ENCODE measurements at places on chromosomes 5 and 9.

DNA sequence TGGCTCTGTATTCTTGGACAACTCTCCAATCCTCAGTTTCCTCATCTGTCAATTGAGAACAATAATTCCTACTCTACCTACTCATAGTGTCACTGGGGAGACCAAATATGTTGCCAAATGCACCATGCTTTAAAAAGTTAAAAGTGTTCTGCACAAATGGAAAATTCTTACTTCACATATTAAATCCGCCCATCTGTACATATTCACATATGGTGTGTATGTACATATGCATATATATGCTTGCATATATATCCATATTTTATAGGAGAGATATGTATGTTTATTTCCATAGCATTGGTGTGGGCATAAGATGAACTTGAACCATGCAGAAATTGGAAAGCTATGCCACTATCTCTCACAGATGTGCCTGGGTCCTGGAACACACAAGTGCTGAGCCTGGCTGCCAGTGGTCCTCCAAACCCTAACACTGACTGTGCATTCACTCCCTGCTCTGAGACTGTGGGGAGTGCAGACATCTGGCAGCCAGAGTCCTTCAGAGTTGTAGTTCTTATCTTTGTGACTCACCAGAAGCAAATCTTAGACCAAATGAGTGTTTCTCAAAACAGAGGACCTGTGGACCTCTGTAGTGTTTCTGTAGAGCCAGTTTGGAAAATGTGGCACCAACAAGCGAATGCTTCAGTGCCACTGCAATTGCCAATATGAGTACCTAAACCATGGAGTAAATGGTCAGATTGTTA, 168.7 kb downstream of the GRIA1 start:
- no peak for DNase-seq

GRCh38 chr9:134303601-134304000, 22.7 kb upstream of the RXRA start:
- no peak for DNase-seq

DNA sequence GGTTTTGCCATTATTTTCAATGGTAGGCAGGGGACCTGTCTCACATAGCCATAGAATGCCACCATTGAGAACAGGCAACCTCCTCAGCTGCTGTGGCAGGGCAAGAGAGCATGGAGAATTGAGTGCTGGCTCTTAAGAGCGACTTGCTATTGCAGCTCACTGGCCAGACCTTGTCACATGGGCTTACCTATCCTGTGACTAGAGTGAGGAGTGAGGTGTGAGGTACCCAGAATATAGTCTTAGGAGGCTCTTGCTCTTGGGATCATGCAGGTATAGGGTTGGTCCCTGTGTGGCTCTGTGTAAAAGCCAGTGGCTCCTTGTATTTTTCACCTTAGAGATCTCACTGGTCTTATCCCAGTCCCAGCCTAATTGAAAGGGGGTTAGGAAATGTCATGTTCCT, 39.8 kb upstream of the NR3C1 start:
- no peak for DNase-seq

- peak; percentile 85 for DNase-seq
These were observed 44.6 kb upstream of the LPCAT1 start for GRCh38 chr5:1568201-1568979.

DNA sequence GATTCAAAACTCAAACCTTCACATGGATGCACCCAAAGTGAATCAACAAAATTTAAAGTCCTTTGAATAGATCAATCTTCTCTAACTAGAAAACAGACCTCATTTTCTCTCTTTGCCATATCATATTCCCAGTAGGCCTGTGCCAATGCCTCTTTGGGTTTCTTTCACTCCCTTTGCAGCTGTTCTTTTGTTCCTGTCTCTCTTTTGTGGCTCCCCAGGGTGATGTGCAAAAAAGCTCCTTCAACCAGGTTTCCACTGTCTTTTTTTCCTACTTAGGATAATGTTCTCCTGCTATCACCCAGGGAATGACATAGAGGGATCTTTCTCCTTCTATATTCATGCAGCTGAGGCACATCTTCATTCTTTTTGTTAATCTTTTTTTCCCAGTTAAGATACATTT, 54.6 kb downstream of the MARCHF3 start:
- DNase-seq, result no peak

DNA sequence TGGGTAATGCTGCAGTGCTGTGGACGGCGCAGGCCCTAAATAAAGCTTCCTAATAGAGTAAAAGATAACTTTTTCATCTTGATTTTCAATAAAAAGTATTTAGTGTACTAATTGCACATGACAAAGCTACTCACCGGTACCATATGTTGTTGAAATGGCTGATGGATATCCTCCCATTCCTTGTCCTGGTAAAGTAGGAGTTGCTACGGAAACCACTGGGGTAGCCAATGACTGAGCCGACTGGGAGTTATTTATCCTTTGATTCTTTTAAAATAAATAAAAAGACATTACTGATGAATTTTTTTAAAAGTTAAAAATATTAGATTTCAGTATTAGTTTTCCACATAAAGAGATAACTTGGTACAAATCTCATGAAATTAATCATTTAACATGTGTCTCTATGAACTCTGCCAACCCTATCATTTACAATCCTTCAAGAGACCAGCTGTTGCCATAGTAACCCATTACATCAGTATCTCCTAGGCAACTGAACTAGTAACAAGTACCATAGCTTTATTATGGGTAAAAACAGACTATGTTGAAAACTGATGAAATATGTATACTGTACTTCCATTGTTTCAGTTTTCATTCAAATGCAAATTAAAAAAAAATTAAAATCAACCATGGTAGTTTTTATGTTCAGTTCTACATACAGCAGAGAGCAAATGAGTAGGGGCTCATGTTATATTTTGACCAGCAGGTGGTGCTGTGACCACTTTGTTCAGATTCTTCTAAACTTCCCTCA, 153.7 kb downstream of the MEF2C start:
- peak; percentile 76 for DNase-seq

DNA sequence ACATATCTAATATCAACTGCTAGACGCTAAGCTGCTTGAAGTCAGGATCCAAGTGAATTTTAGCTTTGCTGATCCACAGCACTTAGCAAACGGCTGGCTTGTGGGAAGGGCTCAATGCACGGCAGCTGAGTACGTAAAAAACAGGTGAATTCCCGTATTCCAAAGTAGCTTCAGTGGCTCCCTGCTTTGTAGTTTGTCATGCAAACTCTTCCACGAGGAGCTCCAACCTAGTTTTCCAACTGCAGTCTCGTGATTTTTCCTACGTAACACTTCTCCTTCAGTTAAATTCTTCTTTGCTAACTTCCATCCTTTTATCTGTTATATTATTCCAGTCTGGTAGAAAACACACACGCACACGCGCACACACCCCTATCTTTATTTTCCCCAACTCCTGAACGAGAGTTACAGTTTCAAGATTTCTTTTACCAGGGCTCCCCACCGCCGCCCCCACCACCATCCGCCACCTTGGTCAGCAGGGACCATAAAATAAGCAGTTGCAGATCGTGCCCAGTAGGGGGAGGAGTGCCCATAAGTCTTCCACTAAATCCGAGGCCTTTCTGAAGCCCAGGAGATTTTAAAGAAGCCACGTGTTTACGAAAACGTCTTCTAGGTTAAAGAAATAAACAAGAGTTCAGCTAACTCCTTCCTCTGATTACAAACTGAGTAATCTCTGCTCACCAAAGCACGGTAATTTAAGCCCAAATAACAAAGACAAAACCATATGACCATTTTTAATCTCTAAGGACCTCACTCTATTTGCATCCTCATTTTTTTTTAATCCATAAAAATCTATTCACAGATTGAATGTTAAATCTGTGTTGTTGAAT, 34.8 kb upstream of the TRIO start:
- peak; percentile 24 for DNase-seq

- DNase-seq, result no peak
These were observed 32.8 kb upstream of the PIP5K1B start for GRCh38 chr9:68672215-68672614.

GRCh38 chr5:86463339-86463738, 154.4 kb upstream of the COX7C start:
- peak; percentile 9 for DNase-seq

DNA sequence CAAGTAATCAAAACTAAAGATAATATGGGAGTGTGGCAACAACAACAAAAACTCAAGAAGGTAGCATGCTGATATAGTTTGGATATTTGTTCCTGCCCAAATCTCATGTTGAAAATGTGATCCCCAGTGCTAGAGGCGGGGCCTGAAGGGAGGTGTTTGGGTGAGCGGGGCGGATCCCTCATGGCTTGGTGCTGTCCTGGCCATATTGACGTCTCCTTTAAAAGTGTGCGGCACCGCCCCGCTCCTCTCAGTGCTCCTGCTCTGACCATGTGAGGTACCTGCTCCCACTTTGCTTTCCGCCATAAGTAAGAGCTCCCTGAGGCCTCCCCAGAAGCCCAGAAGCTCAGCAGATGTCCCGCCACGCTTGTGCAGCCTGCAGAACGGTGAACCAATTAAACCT, 25.6 kb downstream of the MED27 start:
- no peak for DNase-seq

- DNase-seq, result no peak
These were observed 667.3 kb downstream of the DTWD2 start for GRCh38 chr5:118321081-118321480.

DNA sequence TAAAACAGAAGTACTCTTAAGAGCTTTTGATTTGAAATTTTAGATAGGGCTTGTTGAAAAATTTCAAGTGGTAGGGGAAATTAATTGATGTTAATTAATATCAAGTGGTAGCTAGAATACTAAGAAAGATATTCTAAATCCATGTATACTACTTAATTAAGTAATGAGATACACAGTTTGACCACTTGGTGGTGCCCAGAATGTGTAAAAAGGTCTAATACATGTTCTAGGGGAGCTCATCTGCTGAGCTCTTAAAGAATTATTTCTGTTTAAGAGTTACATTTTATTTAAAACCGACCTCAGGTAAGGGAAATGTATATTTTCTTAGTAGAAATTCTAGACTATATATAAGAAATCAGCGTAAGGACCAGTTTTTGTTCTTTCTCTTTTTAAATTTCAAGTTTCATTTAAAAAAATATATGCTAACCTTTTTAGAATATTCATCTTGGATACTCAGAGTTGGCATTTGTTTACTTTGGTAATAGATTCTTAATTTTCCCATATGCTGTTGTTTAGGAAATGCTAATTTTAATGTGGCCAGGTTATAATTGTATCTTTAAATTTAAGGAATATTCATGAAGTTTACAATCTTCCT, 61.5 kb downstream of the LNPEP start:
- peak; percentile 57 for DNase-seq

- peak; percentile 79 for DNase-seq
These were observed 110.4 kb upstream of the NR5A1 start for GRCh38 chr9:124617477-124618141.

GRCh38 chr5:94891565-94891964, 273.1 kb downstream of the SLF1 start:
- DNase-seq, result no peak

- DNase-seq, result peak; percentile 7
These were observed 6.8 kb downstream of the RPL12 start for GRCh38 chr9:127444283-127444920.

DNA sequence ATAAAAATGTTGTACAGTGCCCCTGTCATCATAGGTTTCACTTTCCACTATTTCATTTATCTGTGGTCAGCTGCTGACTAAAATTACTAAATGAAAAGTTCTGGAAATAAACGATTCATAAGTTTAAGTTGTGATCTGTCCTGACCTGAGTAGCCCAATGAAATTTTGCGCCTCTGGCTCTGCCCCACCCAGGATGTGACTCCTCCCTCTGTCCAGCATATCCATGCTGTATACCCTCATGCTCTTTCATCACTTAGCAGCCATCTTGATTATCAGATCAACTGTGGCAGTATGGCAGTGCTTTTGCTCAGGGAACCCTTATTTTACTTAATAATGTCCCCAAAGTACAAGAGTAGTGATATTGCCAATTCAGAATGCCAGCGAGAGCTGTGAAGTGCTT, 97.3 kb downstream of the STARD4 start:
- DNase-seq, result no peak

DNA sequence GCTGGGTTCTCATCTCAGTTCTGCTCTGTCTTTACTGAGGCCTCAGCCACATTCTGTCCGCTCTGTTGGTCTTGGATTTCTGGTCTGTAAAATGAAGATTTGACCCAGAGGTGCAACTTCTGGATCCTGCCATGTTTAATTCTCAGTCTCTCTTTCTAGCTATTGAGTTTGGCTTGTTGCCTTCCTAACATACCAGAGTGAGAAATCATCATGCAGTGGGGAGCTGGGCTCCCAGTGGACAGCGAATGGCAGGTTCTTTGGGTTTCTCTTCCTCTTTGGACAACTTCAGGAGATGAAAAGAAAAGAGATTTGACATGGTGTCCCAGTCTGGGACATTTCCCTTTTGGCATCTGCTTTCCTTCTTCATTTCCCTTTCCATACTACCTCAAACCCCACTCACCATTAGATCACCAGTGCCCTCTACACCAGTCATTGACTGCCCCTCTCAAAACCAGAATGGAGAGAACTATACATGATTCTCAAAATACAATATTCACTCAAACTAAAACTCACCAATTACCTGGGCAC, 334.7 kb downstream of the ACTL7B start:
- DNase-seq, result peak; percentile 6

GRCh38 chr5:78540335-78541085, 108.1 kb downstream of the LHFPL2 start:
- DNase-seq, result no peak

GRCh38 chr5:118791926-118792734, 196.2 kb downstream of the DTWD2 start:
- DNase-seq, result peak; percentile 66

DNA sequence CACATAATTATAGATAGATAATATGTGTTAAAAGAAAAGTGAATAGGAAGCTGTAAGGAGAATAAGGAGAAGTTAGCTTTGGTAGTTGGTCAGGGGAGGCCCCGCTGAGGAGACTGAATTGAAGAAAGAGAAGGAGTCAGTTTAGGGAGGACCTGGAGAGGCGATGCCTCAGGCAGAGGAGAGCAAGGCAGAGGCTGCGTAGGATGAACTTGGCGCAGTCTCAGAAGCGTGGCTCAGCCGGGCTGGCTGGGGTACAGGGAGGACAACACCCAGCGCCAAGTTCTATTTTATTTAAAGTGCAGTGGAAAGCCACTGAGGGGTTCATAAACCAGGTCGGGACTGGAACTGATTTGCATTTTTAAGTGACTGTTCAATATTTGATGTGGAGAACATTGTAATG, 68.5 kb downstream of the PTCD2 start:
- no peak for DNase-seq

GRCh38 chr5:148791334-148791667, 35.1 kb upstream of the ADRB2 start:
- peak; percentile 26 for DNase-seq

GRCh38 chr9:131867611-131868192, 127.8 kb upstream of the RAPGEF1 start:
- DNase-seq, result no peak

GRCh38 chr5:81767938-81768337, 17.0 kb upstream of the SSBP2 start:
- DNase-seq, result no peak

- no peak for DNase-seq
These were observed 39.8 kb downstream of the POLK start for GRCh38 chr5:75551471-75551870.

- no peak for DNase-seq
These were observed 220.8 kb downstream of the DIRAS2 start for GRCh38 chr9:90421786-90422185.

- no peak for DNase-seq
These were observed 47.3 kb upstream of the CD180 start for GRCh38 chr5:67243944-67244343.
